Coronary artery (tissue), 2 donors: ENCODE measurements at places on chromosomes 6 and 20.
A peak's percentile ranks its signal among the peaks of the same experiment; 100 is the strongest.

GRCh38 chr20:1206366-1207148 lies 3.3 kb downstream of the C20orf202 start:
- DNase-seq, result no peak

- DNase-seq, result no peak
Measured at GRCh38 chr6:709471-710056, 16.6 kb upstream of the EXOC2 start.

DNA sequence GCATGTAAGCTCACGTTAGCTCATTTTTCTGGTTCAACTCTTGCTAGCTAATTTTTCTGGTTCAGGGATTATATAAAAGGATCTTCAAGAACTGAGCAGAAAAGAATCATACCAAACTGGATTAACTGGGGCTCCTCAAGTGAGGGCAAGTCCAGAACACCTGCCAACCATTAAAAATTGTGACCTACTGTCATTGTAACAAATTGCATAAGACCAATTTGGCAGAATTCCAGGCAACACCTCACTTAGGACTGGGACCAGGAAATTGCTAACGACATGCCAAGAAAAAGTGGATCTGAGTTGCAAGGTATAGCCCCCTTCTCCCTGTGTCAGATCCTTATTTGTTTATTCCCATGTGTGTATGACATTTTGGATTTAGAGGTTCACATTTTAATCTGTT lies 216.6 kb downstream of the HIVEP2 start:
- DNase-seq, result no peak

GRCh38 chr6:144361016-144361415 lies 75.9 kb downstream of the UTRN start:
- DNase-seq, result no peak

DNA sequence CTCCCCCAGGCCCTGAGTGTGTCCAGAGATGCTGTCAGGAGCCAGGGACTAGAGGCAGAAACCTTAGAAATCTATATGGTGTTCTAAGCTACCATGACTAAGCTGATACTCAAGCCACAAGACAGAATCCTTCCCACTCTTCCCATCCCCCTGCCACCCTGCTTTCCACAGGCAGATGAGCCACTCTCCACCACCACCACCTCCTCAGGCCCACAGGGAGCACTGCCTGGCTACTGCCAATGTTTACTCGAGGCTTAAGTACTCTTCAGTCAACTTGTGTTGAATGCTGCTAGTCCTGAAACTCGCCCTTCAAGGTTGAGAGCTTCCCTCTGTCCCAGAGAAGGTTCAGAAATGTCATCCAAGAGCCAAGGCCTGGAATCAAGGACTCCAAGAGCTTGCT lies 56.2 kb downstream of the CENPW start:
- DNase-seq, result no peak

DNA sequence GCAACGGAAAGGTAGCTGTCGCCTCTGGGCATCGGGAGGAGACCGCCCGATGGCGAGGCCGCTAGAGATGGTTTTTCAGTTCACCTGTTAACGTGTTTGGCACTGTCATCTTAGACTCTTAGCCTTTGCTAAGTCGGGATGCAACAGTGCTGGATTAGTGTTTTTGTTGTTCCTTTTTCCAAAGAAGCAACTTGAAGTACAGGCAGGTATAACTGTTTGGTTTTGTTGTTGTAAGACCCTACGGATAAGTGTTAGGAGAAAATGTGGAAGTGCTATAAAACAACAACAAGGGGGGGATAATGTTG lies 723 bp downstream of the MANEA start:
- DNase-seq, result no peak

GRCh38 chr6:112221981-112222852 lies 32.1 kb downstream of the LAMA4 start:
- no peak for DNase-seq

DNA sequence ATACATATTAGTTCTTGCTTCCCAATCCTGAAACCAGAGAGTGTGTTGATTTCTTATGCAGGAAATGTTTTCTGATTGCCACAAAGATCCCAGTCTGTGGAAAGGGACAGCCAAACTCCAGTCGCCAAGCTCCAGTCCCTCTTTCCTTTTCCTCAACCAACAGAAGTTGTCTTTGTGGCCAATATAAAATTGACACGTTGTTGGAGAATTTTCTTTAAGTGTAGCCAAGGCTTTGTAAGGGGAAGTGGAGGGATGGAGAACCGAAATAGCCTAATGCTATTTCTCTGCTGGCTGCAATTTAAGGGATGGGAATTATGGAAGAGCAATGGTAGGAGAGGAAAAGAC lies 5.4 kb downstream of the ADGRB3 start:
- DNase-seq, result no peak

DNA sequence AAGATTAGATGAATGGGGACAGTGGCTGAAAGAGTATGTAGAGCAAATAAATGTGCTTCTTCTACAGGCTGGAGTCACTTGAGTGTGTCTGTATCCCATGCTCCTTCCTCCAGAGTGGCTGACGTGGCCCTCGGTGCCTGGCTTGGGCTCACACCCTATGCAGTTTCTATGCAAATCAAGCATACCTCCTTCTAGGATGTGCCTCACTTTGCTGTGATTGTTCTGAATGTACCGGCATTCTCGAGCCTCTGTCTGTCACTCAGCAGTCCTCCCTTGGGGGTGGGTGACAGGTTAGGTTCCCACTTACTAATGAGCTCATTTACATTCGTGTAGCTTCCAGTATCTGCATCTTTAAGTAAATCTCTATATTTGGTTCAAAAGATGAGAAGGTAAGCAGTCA lies 55.1 kb upstream of the HDDC2 start:
- DNase-seq, result no peak

DNA sequence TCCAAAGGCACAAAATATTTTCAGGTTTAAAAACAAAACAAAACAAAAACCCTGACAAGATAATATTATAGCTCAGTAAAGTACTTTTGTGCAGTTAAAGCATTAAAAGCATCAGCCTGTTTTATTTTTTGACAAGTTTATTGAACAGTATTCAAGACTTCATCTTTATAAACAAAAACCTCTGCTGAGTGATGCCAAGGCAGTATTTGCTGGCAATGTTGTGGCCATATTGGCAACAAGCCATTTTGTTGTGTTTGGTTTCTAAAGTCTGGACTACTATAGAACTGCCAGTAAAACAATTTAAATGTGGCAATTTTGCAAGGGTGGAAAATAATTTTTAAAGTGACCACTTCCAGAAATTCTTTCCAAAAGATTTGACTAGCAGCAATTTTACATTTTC lies 15.9 kb downstream of the CPNE1 start:
- no peak for DNase-seq

GRCh38 chr6:42010185-42010891 lies 40.0 kb upstream of the TAF8 start:
- no peak for DNase-seq

DNA sequence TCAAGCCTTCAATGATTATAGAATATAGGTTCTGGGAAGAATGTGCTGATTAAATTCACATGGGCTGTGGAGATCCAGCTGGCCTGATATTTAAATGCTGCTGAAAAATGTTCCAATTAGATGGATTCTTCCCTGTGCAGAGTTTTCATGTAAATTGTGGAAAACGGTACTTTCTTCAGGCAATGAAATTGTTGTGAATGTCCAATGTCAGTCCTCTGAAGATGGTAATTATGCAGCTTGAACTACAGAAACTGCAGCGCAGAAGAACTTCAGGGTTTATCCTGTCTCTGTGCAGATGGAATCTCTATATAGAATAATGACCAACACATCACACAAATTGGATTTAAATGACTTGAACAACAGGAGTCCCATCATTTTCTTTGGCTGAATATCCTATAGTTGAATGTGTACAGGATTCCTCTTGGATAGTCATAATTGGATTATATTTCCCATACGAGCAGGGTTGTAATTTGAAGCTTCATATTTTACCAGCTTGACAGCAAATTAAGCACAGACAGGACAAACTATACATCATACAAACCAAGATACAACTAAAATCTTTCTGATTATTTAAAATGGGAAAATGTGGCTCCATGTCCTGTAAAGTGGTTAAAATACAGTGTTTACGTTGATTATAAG lies 82.3 kb downstream of the CAP2 start:
- no peak for DNase-seq

- DNase-seq, result no peak
Measured at GRCh38 chr6:57173886-57174510, 1.9 kb downstream of the BAG2 start.

- DNase-seq, result no peak
Measured at GRCh38 chr20:48908656-48909319, 12.7 kb upstream of the ARFGEF2 start.

- DNase-seq, result no peak
Measured at GRCh38 chr6:18388942-18389341, 1.8 kb downstream of the RNF144B start.

DNA sequence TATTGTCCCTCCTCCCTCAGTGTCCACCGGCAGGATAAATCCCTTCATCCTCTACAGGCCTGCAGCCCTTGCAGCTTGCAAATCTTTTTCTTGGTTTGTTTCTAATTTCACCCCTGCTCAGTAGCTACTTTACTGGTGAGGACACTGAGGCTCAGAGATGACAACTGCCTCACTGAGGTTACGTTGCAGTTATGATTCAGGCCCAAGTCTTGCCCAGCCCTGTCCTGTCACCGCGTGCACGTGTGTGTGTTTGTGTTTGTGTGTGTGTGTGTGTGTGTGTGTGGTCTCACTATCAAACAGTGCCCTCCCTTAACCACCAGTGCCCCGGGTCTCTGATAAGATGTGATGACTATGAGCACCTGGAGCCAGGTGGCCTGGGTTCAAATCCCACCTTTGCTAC lies 21.1 kb downstream of the FAM110A start:
- DNase-seq, result no peak

- DNase-seq, result no peak
Measured at GRCh38 chr6:112281821-112282615, 27.7 kb upstream of the LAMA4 start.

DNA sequence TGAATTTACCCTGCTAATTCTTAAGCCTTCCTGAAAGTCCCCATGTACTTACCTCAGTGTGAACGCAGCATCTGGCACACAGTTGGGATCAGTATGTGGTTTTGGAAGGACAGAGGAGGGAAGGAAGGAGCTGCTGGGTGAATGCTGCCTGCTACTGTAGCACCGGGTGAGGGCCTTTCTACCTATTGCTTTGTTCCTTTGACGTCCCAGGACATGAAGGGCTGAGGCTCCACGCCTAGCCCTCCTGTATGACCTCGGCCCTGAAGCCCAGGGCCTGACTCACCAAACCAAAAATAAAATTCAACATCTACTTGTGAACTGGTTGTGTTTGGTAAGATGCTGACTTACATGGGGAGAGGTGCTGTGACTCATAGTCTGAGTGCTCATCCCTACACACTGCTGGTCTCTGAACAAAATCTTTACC lies 51.1 kb downstream of the ARID1B start:
- DNase-seq, result peak; percentile 75

DNA sequence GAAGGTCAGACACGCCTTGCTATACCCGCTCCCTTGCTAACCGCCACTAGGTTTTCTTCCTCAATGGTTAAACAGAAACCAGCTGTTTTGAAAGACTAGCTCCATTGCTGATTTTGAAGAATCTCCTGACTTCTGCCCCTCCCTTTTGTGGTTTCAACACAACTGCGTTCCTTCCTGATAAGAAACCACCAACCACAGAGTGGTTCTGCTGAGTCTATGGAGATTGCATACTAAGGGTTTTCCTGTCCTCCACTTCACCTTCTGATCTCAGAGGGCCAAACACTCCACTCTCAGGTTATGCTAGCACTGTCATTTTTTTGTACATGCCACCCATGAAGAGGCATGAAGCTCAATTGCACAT lies 207.9 kb downstream of the MYLK4 start:
- no peak for DNase-seq

DNA sequence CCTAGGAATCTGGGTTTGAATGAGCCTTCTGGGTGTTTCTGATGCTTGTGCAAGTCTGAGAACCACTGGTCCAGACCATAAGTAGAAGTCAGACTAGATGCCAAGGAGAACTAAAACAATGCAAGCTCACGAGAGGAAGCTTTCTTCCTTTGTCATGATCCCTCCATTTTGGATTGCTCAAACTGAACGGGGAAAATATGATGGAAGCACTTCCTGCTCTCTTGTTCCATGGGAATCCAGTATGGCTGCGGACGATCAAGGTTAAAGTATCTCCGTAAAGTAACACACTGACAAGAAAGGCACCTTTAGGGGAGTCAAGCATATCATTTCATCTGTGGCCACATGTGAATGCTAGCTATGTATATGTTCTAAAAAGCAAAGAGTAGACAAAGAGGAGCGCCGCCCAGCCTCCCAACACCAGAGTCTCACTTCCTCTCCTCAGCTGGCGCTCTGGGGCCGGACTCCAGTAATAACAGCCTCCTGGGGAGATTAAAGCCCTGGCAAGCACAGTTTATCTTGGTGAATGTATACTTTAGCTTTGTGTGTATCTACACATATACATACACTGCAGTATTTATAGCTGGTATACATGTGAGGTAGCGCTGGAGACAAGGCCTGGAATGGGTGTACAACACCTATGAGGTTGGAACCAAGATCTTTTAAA lies 88.1 kb downstream of the FOXC1 start:
- no peak for DNase-seq

DNA sequence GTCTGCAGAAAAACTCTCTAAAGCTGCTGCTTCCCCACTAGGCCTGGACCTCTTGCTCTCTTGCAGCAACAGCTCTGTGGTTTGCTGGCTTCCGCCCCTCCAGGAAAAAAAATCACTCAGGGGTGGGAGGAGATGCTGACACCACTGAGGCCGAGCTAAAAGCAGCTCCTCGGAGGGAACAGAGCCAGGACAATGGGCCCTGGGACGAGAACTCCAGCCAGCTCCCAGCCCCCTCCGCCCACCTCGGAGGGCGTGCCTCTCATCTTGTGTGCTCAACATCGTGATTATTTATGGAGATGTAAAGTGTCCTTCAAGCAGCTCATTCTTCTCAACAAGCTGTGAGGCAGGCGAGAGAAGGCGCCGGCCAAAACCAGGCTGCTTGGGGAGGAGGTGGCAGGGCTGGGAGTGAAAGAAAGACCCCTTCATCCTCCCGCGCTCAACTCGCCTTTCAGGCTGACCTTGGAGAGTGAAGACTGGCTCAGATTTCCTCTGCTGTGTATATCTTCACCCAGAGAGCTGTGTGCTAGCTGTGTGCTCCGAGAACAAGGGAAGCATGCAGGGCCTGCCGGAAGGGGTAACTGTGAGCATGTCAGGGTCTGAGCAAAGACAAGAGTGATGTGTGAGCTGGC lies 53.5 kb upstream of the LRFN2 start:
- DNase-seq, result no peak

DNA sequence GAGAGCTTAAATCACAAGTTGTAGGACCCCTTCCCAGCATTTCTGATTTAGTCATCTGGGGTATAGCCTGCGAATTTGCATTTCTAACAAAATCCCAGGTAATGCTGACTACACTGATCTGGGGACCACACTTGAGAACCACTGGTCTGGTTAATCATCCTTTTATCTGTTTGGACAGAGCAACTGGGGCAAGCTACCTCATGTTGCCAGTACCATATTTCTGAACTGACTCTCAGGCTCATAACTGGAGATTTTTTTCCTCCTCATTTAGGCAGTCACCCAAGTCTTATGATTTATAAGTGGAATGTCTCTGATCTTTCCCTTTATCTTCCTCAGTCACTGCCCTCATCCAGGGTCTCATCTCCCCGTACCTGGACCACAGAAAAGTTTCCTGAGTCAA lies 12.0 kb upstream of the GTF3C6 start:
- no peak for DNase-seq
